ENCODE measurements at places on chromosomes 5 and 9. TPM values are rescaled to one million over a fixed set of nuclear protein-coding genes. Genes with fewer than 3 reads are reported as not detected.

Gene PCDHA3
- 0.17 TPM for total RNA-seq

Gene TMEM215
- total RNA-seq: not detected

Gene MARCOL
- not detected for total RNA-seq

Gene LEAP2
- total RNA-seq: 0.50 TPM

Gene GALNT12
- 16.5 TPM for total RNA-seq

Gene CCNI2
- total RNA-seq: not detected

Gene IFNB1
- not detected for total RNA-seq

Gene SLCO6A1
- not detected for total RNA-seq

Data from smooth muscle cell of trachea (primary cell).